Hematopoietic multipotent progenitor cell (in vitro differentiated cells): ENCODE measurements at places on chromosomes 7 and 10.

GRCh38 chr10:75565286-75566251 lies 134.1 kb downstream of the LRMDA start:
- no peak for DNase-seq

GRCh38 chr7:100865938-100866728 lies 1.1 kb upstream of the TRIP6 start:
- peak; percentile 81 for DNase-seq

DNA sequence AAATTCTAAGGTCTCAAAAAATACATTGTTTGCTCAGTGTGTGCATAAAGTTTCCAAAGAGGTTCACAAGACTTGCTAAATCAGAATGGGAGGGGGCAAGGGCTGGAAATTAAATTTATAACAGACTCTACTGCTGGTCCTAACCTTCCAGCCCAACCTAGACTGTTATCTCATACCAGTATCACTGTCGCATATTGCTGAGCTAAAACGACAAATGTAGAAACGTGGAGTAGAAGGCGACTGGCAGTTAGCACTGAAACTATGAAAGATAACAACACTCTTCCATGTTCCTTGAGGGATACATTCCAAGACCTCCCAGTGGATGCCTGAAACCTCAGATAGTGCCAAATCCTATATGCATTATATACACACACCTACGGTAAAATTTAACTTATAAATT lies 514.3 kb downstream of the KCNMA1 start:
- no peak for DNase-seq

DNA sequence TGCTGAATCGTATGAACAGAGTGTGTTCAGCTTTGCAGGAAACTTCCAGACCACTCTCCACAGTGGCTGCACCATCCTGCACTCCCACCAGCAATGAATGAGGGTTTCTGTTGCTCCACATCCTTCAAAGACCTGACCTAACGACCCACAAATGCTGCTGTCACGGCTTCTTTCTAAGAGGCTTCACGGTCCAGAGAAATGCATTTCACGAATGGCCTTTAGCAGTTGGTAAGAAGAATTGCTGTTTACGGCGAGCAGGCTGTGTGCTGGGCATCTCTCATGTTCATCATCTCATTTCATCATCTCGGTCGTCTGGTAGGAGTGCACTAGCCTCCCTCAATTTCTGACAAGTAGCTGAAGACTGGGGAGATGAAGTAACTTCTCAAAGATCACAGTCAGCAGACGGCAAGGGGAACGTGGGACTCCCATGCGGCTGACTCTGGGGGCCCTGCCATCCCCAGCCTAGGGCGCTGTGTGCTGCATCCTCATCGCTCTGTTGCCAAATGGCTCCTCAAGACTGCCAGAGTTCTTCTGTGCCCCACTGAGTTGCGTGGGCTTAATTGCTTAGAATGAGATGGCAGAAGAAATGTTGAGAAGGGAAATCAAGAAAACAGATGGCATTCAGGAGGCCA lies 72.9 kb downstream of the ADARB2 start:
- no peak for DNase-seq

DNA sequence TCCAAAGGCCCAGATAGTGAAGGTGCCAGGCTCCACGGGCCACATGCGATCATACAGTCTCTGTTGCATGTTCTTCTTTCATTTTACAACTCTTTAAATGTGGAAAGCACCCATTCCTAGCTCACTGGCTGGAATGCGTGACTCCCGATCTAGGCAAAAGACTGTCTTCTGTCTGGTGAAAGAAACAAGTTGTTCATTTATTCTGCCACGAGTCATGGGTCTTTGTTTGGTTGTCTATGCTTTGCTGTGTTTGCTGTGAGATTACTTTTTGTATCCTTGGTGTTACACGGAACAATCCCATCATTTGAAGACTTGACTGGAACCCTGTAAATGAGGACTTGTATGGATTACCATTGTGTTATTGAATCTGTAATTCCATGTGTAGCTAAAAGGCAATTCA lies 41.9 kb downstream of the NPVF start:
- DNase-seq: no peak

DNA sequence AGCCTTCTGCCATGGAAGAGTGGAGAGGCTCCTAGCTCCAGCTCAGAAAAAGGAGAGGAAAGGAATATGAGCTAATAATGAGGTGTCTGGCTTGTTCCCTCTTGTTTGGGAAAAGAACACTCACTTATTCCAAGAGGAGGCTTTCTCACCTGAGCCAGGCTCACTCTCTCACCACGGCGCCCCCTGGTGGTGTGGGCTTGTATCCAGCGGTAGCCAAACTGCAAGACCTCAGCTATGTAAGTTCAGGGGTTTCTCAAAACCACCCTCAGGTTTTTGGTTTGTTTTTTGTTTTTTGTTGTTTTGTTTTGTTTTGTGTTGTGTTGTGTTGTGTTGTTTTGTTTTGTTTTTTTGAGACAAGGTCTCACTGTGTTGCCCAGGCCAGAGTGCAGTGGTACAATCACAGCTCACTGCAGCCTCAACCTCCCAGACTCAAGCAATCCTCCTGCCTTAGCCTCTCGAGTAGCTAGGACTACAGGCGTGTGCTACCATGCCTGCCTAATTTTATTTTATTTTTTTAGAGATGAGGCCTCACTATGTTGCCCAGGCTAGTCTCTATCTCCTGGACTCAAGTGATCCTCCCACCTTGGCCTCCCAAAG lies 124.0 kb downstream of the TMEM130 start:
- DNase-seq: peak; percentile 66

- no peak for DNase-seq
These were observed 19.6 kb downstream of the DPYSL4 start for GRCh38 chr10:132206377-132206745.

DNA sequence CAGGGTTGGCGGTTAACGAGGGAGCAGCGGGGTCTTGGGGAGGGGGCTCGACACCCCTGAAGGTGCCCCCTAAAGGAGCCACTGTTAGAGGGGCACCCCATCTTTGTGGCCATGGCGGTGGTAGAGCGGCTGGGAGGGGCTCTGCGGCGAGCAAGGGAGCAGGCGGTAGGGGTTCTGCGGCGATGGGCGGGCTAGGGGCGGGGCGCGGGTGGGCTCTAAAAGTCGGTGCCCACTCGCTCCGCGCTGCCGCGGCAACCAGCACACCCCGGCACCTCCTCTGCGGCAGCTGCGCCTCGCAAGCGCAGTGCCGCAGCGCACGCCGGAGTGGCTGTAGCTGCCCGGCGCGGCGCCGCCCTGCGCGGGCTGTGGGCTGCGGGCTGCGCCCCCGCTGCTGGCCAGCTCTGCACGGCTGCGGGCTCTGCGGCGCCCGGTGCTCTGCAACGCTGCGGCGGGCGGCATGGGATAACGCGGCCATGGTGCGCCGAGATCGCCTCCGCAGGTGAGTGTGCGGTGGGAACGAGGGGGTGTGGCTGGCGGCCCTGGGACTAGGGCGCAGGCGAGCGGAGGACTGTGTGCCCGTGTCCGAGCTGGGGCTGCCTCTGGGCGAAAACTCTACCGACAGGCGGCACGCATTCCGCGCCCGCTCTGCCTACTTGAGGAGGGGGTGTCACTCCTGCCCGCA lies at the start of gene MEST:
Gene MEST (plus strand): TSS at position 245 of the 682 bp plus-strand sequence. CDS start 229 bp downstream, at position 474.
- DNase-seq: no peak

DNA sequence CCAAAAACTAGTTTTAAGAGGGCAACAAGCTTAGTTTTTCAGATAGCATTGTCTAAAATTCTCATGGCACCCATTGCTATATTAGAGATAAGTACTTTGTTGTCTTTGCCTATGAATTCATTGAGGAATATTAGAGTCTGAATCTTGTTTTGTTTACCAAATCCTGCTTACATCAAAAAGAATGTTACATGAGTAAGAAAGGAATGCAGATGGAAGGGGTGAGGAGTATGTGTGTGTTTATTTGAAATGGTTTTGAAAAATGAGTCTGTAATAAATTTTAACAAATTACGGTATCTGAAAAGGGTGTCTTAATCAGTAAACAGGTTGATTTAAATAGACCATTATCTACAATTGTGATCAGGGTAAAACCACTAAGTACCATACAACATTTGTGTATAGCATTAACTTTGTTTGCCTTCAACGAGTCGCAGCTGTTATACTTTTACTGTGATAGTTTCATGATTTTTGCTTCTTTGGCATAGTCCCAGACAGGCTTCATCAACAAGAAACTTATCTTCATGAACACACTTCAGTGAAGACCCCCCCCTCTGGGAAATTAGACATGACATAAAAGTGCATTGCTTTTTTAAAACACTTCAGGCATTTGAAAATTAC lies 1183.9 kb upstream of the C7orf33 start:
- no peak for DNase-seq

DNA sequence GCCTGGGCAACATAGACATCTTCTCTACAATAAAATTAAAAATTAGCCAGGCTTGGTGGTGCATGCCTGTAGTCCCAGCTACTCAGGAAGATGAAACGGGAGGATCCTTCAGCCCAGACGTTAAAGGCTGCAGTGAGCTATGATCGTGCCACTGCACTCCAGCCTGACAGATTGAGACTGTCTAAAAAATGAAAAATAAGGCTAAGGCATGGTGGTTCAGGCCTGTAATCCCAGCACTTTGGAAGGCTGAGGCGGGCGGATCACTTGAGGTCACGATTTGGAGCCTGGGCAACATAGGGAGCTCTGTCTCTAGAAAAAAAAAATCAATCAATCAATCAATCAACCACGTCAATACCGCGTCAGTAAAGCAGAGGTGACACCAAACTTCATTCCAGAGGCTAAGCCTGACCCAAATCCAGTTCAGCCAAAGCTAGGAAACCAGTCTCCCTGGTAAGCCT lies 31.1 kb downstream of the MRPS24 start:
- no peak for DNase-seq

DNA sequence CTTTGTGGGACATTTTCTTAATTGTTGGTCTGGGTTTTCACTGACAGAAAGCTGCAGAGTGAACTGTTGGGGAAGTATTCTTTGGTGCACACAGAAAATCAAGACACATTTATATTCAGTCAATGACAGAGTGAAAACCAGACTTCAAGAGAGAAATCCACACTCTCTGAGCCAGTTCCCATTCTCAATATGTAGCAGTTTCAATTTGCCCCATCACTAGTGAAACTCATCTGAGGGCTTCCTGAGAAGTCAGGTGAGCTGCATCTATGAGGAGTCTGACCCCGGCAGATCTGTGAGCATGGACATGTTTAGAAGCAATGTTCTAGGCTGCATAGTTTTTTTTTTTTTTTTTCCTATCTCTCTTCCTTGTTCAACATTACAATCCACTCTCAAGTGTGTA lies 163.7 kb upstream of the AHR start:
- DNase-seq: no peak

GRCh38 chr10:61763778-61764177 lies 101.0 kb downstream of the CABCOCO1 start:
- DNase-seq: no peak

GRCh38 chr10:110686949-110687348 lies 42.8 kb downstream of the RBM20 start:
- no peak for DNase-seq

- DNase-seq: no peak
These were observed 587.3 kb downstream of the DNAJB6 start for GRCh38 chr7:157923903-157924630.

- no peak for DNase-seq
These were observed 269.5 kb upstream of the SLC26A5 start for GRCh38 chr7:103715376-103716120.

DNA sequence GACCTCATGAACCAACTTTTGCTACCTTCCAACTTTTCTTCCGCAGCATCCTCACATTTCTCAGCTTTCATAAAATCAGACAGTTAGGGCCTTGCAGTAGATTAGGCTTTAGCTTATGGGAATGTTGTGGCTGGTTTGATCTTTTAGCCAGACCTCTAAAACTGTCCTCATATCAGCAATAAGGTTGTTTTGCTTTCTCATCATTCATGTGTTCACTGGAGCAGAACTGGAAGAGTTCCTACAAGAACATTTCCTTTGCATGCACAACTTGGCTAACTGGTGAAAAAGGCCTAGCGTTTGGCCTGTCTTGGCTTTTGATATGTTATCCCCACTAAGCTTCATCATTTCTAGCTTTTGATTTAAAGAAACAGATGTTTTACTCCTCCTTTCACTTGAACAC lies 130.0 kb upstream of the LRRTM3 start:
- DNase-seq: no peak

- no peak for DNase-seq
These were observed 36.5 kb downstream of the CTNNA3 start for GRCh38 chr10:67659497-67659896.

DNA sequence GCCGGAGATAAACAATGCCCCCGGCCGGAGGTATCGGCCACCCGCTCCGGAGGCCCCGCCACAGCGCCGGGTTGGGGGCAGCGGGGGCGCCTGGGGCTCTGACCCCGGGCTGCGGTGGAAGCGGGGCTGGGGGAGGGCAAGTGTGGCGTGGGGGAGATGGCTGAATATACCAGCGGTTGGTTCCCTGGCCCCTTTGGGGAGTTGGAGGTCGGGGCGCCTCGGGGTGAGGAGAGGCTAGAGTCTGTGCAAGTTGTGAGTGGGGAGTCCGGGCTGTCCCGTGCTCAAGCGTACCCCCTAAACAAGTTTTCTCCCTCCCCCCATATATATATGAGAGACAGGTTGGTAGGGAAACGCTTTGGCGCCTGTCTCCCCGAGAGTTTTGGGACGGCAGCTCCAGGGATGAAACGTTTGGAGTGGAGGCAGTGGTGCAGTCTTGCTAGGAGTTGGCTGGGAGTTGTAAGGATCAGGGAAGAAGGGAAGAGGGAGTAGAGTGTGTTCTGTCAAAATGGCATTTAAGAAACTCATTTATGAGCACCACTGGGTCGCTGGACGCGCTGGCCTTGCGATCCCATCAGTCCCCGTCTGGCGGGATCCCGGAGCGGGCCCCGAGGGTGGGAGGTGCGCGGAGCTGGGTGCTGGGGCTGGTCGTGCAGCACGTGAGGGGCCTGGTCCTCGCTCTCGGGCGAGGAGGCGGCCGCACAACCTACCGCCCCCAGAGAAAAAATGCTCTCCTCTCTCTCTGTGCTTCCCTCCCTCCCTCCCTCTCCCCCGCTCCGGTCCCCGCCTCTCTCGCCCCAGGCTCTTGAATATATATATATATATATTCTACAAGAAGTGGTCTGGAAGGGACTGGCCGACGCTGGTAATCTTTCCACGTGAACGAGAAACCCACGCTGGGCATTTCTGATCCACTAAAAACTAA lies 1.1 kb downstream of the TET1 start:
- DNase-seq: peak; percentile 16

- DNase-seq: peak; percentile 92
These were observed 80.3 kb upstream of the UCN3 start for GRCh38 chr10:5284311-5285057.

DNA sequence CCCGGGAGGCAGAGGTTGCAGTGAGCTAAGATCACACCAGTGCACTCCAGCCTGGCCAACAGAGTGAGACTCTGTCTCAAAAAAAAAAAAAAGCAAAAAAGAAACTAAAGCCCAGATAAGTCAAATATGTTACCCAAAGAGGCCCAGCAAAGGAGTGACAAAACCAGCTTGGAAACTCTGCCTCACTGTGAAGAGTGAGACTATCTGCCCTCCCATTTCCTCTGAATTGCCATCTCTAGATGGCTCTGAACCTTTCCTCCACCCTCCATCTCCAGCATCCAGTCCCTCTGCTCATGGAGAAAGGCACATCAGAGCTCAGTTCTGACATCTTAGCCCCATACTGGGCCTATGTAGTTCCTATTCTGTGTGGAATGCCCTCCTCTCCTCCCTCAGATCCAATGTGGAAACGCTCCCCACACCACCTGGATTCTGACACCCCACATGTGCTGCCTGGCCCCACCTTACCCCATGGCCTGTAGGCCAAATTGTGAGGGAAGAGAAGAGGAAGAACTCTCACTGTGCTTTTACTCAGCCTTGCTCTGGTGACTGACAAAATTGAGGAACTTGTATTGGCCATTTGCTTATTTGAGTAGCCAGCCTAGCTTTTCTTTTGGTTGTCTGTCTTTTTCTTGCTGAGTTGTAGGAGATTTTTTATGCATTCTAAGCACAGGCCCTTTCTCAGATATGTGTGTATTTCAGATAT lies 18.0 kb upstream of the NUDCD3 start:
- no peak for DNase-seq

GRCh38 chr7:34760271-34760670 lies 102.3 kb downstream of the NPSR1 start:
- DNase-seq: no peak
